ENCODE measurements at places on chromosomes 4 and X. TPM values are rescaled to one million over a fixed set of nuclear protein-coding genes. Genes with fewer than 3 reads are reported as not detected.

EDA2R gene
- 0.28 TPM for total RNA-seq

FRMD7 gene
- not detected for total RNA-seq

SNCA gene
- total RNA-seq = 19.8 TPM

DNA sequence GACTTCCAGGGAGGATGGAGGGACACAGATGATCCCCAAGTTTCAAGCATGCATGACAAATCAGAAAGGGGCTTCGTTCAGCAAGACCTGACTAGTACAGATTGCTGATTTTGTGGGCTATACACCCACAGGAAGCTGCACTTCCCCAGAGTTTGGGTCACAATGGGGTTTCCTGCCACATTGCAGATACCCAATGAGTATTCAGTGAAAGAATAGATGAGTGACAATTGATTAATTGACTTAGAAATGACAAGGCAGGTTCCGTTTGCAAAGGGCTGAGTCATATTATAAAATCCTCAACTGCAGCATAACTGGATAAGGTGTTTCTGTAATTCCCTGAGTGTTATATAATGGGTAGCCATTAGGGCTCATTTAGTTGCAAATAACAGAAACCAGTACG, 146.6 kb upstream of the TBL1X start:
- DNase-seq = peak; percentile 64

DNA sequence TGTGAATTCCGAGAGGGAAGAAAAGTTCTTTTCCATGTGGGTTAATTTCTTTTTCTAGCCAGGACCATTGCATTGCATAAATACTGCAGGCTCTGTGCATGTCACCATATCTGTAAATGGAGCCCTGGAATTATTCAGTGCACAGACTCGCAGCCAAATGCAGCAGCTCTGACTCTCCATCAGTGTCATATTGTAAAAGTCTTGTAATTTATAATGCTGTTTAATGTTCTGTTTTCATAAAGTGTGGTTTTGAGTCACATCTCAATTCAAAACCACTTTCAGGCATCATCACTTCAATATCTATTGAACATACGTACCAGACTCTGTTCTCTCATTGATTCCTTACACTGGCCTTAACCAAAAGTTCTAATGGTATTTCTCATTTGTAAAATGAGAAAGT, 193.9 kb upstream of the RPL34 start:
- no peak for DNase-seq

DNA sequence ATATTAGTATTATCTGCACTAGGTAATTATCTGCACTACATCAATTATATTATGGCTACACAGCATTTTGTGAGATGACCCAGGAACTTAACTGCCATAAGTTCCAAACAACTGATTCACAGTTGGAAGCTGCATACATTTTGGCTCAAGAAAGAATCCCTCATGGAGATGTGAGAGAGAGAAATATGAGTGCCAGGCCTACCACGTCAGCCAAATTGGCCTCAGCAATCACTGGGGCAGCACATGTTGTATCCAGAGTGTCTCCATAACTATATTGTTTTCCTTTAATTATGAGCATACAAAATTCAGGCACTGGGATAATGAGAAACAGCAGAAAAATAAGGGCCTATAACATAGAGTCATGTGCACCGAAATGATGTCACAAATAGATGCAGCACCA, 174.2 kb upstream of the DMD start:
- DNase-seq = no peak
